AG09309 (cell line): ENCODE measurements at places on chromosomes 1 and 21.

GRCh38 chr21:26850116-26850643 is 5.0 kb upstream of the ADAMTS1 start:
- no peak for DNase-seq

DNA sequence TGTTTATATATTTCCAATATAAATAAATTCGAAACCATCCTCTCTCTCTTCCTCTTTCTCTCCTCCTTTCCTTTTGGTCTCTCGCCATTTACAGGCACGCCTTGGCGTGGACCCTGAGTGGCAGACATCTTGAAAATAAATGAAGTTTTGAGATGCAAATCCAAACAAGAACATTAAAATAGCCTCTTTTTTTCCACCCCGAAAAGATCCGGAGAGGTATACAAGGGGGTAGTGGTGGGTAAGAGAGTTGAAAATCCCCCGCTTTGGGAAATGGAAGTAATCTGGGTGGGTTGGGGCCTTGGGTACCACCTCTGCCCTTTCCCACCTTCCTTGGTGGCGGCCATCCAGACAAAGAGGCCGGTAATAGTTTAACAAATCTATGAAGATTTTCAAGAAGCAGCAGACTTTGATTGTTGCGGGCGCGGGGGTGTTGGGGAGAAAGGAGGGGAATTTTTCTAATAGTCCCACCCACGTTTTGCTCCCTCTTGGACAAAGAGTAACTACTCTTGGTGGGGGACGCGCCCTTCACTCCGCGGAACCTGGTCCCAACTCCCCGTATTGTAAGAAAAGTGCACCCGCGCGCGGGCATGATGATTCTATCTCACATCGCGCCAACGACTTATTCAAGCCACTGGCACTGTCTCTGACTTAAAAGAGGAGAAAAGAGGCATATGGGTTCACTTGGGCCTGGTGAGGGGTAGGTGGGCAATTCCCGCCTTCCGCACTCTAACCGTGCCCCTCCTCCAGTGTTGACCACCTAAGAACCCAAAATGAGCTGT is 4.0 kb upstream of the FOXD3 start:
- DNase-seq = no peak

DNA sequence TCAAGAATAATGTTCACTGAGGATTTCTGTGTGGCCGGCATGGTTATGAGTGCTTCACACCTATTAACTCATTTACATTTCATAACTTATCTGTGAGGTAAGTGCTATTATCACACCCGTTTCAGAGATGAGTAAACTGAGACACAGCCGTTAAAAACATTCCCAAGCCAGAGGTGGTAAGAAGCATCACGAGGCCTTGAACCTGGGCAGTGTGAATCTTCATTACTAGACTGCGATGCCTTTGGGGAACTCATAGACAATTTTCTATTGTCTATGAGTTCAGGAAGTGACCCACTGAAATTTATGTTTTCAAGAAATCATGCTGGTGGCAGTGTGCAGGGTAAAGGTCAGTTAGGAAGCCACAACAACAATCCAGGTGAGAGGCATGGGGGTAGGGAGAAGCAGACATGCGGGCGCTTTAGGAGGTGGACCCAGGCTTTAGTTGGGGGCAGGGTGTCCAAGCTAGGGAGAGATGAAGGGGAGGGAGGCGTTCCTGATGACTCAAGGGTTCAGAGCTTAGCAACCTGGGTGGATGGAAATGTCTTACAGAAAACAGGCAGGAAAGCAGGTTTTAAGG is 14.5 kb downstream of the GNG12 start:
- DNase-seq = no peak

GRCh38 chr1:7403265-7404045 is 367.6 kb upstream of the VAMP3 start:
- no peak for DNase-seq

DNA sequence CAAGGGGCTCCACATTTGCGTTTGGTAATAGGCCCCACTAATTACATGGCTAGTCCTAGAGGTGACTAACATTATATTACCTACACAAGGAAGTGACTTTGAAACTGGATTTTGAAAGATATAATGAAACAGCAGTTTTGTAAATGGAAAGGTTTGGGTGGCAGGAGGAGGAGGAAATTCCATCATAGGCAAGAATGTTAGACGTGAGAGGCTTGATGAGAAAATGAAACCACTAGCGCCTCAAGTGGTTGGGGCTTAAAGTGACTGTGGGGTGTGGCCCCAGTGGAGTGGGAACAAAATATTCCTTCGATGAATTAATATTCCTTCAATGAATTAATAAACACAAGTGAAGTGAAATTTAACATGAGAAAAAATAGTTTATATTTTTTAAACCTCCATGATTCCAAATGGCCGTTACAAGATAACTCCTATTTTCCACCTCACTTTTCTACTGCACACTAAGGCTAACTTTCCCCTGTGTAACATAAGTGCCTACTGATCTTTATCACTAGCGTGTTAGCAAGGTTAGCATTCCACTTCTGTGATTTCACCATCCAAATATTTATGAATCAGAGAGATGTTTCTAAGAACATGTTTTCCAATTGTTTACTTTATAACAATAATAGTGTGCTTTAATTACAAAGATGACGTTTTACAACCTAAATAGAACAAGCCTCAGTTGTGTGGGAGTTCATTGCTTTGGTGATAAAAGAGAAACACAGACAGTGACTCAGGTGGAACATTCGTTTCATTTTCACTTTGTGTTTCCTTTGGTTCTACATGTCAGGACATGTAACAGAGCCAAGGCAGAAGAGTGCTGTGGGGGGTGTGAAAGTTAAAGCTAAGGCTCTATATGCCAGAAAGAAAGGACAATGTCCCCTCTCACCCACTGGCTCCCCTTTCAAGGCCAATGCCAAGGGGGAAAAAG is 12.5 kb upstream of the ATF3 start:
- DNase-seq = peak; percentile 83

DNA sequence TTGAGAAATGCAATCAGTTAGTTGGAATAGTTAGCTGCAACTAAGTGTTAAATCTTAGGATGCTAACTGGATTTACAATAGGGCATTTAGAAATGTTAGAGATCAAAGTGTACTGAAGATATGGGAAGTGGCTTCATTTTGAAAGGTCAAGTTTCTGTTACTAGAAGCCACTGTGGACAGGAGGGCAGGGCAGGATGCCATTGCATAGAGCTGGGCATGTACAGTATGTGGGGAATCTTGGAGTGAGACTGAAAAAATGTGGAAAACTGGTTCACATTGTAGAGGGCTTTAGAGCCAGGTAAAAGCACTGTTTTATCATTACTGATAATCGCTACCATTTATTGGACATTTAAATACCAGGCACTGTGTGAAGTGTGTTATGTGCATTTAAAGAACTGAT is 31.0 kb downstream of the ARID1A start:
- DNase-seq = no peak

DNA sequence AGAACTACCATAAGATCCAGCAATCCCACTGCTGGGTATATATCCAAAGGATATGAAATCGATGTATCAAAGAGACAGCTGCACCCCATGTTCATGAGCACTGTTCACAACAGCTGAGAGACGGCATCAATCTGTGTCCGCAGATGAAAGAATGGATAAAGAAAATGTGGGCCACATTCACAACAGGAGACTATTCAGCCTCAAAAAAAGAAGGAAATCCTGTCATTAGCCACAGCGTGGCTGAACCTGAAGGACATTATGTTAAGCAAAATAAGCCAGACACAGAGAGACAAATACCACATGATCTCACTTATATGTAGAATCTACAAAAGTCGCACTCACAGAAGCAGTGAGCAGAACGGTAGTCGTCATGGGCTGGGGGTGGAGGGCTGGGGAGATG is 99.2 kb upstream of the IFFO2 start:
- DNase-seq = no peak

GRCh38 chr1:84271441-84272151 is 29.9 kb upstream of the SAMD13 start:
- no peak for DNase-seq

- no peak for DNase-seq
These were observed 189.8 kb upstream of the LYPLAL1 start for GRCh38 chr1:218983848-218984247.

DNA sequence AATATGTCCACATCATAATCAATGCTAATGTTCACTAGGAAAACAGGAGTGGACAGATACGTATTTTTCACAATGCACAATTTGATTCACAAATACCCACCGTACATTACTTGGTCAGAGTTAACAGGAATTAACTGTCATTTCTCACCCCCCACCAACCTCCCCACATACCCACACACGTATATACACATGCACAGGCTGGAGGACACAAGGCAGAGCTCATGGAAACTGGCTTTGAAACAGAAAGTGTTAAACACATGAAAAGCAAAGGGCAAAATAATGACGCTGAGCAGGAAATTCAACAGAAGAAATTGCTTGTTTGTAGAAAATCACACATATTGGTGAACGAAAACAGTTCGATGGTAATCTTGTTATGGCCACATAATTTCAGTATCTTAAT is 188.4 kb upstream of the DMRTA2 start:
- DNase-seq = no peak

DNA sequence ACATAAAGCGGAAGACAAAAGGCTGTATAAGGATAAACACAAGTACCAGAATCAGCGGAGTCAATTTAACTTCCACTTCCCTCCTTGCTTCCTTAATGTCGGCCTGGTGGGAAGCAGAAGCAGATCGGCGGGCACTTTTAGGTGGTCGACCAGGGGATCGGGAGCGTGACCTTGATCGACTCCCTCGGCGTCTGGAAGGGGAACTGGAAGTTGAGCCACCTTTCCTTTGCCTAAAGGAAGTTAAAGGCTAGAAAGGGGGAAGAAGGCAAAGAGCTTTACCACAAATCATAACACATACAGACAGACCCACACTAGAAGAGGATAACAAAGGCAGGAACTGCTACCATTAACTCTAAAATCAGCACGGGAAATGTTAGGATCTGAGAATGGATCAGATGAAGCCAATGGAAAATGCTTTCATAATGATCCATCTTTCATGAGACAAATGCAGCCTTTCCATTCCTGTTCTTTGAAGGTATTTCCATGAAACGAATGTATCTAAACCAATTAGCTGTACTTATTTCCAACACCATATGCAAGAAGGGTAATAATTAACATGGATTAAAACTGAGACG is 5.7 kb downstream of the LBR start:
- no peak for DNase-seq

DNA sequence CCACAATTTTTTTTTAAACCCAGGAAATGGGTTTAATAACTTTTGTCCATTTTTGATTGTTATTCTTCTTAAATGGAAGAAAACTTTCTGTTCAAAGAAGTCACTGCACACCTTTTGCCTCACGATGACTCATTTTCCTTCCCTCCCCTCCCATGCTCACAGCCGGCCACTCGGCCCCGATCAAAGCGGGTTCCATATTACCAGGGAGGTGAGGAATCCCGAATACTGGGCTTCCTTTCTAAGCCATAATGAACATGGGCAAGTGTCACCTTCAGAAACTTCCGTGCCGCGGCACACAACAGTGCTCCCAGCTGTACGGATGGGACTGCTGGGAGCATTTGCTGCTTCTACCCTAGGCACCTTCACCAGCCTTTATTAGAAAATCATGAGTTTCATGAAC is 121.4 kb downstream of the HLCS start:
- DNase-seq = no peak

DNA sequence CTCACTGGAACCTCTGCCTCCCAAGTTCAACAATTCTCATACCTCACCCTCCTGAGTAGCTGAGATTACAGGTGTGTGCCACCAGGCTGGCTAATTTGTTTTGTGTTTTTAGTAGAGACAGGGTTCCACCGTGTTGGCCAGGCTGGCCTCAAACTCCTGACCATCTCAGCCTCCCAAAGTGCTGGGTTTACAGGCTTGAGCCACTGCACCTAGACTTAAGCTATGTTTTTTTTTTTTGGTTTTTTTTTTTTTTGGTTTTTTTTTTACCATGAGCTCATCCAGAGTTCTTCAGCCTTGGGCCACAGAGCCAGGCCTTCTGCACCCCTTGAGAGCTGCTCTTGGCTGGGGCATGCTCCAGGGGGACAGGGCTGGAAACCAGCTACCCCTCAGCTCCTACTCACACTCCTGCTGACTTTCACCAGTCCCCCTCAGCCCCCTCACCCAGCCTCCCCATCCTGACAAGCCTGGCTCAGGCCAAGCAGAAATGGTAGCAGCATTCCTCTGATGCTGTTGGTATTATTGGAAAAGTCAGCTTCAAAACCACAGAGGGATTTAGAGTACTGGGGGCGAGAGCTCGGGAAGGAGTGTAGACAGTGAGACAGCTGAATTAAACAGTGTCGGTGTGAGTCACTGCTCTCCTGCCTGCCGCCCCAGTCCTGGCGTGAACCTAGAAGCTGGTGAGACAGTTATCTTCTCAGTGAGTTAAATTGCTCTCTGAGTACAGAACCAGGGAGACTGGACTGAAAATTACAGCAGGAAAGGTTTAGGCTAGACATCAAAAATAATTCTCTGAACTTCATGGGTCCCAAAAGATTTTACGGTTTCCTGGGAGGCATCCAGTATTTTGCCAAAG is 63.7 kb downstream of the NAV1 start:
- DNase-seq = peak; percentile 75

DNA sequence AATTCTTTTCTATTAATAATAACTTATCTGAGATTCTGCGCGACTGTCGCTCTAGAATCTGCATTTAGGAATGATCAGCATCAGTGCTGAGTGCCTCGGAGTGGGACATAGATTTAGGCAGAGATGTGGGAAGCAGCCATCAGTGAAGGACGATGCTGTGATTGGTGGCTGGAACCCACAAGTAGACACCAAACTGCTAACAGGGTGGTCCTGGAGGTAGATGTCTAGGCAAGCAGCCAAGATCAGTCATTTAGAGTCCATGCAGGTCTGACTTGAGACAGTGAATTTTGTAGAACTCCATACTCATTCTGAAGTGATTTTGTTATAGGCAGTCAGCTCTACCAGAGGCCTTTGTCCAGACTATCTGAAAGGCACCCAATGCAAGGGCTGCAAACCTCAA is 51.8 kb upstream of the LYST start:
- DNase-seq = no peak

DNA sequence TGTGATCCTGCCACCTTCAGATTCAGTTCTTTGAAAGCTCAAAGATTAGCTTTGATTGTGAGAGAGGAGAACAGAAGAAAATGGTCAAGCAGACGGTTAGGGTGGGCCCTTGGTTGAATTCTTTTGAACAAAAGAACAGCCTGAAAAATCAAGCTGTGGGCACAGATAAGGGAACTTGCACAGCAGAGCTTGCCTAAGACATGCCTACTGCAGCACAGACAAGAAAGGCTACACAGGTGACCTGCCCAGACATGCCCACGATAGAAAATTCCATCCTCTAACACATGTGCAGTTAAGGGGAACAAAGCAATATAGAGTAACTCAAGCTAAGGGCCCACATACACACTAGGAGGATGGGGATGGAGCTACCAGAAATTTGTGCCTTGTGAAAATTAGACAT is 512.5 kb upstream of the LRRC7 start:
- no peak for DNase-seq

DNA sequence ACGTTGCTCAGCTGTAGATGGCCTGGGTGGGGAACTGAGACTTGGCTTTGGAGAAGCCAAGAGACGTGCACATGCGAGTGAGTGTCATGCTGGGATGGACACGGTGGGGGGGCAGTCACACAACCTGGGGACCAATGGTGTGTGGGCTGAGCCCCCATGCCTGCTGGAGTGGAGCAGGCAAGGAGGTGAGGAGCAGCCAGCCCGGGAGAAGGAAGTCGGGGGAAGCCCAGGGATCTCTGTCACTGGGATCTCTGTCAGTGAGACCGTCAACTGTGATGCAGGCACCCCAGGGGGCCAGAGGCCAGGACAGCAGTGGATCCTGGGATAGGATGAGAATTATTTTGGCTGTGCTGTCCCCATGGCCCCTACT is 11.0 kb upstream of the ZNF669 start:
- DNase-seq = no peak

- no peak for DNase-seq
These were observed 1.3 kb upstream of the ZBTB7B start for GRCh38 chr1:155001425-155001674.
